ENCODE measurements at places on chromosomes 3 and 15.

- H3K4me3 ChIP-seq = no peak overlapping the region
- peaks cover 4% of the 10 kb centered on the region for H3K4me1 ChIP-seq
- H3K36me3 ChIP-seq = no peaks in the 10 kb centered on the region
- no peak for DNase-seq
- no peaks in the 10 kb centered on the region for H3K27me3 ChIP-seq
Observed at GRCh38 chr3:138854204-138854603, 19.5 kb upstream of the PIK3CB start.

- H3K27me3 ChIP-seq = no peaks in the 10 kb centered on the region
- peaks cover 2% of the 10 kb centered on the region for H3K36me3 ChIP-seq
- H3K27ac ChIP-seq = peak overlapping the region; percentile 85
- H3K4me1 ChIP-seq = no peaks in the 10 kb centered on the region
Observed at GRCh38 chr3:169772305-169772896, 795 bp upstream of the MYNN start.

DNA sequence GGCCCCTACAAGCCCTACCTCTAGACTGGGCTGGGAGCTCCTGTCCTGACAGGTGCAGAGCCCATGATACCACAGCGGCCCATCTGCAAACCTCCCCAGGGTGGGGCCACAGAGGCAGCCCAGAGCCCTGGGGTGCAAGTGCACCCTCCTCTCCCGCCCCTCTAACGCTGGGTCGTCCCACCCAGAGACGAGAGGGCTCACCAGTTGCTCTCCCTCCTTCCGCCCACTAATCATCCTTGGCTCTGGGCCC is 742 bp downstream of the TNK2 start:
- no peaks in the 10 kb centered on the region for H3K27me3 ChIP-seq
- no peaks in the 10 kb centered on the region for H3K36me3 ChIP-seq
- no peak for DNase-seq
- H3K27ac ChIP-seq = no peak overlapping the region

- no peak for DNase-seq
- H3K36me3 ChIP-seq = peaks cover 15% of the 10 kb centered on the region
- peaks cover 5% of the 10 kb centered on the region for H3K4me1 ChIP-seq
Observed at GRCh38 chr3:65922441-65922840, 116.3 kb downstream of the MAGI1 start.

DNA sequence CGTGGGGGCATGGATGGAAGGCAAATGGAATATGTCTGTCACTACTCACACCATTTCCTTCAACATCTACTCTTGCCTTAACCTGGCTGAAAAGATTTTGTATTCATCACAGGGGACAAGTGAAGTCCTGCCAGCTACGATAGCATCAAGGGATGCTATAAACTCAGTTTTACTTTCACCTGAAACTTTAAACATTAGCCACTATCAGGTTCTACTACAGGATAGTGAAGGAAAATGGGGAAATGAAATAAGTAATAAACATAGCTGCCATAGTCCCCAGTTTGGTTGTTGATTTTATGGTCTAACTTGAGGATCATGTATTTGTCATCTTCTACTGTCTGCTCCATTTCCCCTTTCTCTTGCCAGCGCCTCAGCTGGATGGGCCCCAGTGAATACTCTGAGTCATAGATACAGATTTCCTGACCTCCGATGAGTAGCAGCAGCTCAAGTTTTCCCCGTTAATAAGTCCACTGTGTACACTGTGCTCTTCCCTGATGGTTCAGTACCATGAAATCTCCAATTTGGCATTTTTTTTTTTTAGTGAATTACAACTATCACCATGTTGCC is 338.2 kb upstream of the SLCO3A1 start:
- no peak overlapping the region for H3K4me3 ChIP-seq
- no peak overlapping the region for H3K27ac ChIP-seq
- H3K4me1 ChIP-seq = peaks cover 3% of the 10 kb centered on the region
- no peaks in the 10 kb centered on the region for H3K36me3 ChIP-seq
- no peak for DNase-seq
- no peaks in the 10 kb centered on the region for H3K27me3 ChIP-seq

DNA sequence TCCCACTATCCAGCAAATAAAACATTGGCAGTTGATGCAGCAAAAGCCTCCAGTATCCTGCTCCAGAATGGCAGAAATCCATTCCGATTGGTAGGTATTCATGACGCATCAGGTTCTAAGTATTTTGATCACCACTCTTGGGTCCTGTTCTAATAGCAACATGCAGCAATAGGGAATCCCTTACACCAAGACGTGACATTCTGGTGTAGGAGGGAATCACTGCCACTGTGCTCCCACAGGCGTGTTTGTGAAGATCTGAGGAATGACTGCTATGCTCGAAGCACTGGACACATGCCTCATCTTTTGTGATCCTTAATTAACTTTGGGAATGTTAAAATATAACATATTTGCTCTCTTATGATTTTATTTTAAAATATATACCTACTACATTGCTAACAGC is 552.9 kb downstream of the MECOM start:
- no peak overlapping the region for H3K4me3 ChIP-seq
- DNase-seq = no peak
- H3K27ac ChIP-seq = no peak overlapping the region
- H3K27me3 ChIP-seq = no peaks in the 10 kb centered on the region

GRCh38 chr15:74387141-74387541 is 19.7 kb upstream of the CYP11A1 start:
- no peak overlapping the region for H3K27ac ChIP-seq
- H3K36me3 ChIP-seq = no peaks in the 10 kb centered on the region
- H3K4me3 ChIP-seq = no peak overlapping the region
- no peaks in the 10 kb centered on the region for H3K27me3 ChIP-seq

DNA sequence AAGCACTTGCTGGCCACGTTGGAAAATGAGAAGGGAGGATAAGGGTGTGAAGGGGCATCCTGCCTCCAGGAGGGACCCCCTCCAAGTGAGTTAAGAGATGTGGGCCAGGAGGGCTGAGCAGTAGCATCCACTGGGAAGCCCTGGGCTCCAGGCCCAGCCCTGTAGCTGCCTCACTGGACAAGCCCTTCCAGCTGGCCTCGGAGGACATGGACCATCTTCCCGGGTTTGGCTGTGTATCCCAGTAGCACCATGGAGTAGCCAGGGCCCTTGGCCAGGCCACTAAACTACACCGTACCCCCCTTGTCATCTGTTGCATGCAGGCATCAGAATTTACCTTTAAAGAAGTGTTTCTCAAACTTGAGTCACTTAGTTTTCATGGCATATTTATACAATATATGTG is 29.4 kb upstream of the ALDH1L1 start:
- no peak for DNase-seq
- no peaks in the 10 kb centered on the region for H3K36me3 ChIP-seq
- H3K4me3 ChIP-seq = no peak overlapping the region
- no peaks in the 10 kb centered on the region for H3K4me1 ChIP-seq
- no peak overlapping the region for H3K27ac ChIP-seq
- no peaks in the 10 kb centered on the region for H3K27me3 ChIP-seq

DNA sequence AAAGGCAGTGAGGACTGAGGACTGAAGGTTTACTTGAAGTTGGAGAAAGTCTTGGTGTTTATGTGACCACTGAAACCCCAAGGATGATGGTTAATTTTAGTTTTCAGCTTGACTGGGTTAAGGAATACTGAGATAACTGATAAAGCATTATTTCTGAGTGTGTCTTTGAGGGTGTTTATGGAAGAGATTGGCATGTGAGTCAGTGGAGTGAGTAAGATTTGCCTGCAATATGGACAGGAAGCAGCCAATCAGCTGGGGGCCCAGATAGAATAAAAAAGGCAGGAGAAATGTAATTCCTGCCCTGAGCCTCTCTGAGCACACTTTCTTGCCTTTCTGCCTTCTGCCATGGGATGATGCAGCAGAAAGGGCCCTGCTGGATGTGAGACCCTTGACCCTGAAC is 92.4 kb downstream of the KBTBD8 start:
- no peaks in the 10 kb centered on the region for H3K27me3 ChIP-seq
- H3K4me1 ChIP-seq = peaks cover 2% of the 10 kb centered on the region
- no peak overlapping the region for H3K4me3 ChIP-seq
- H3K27ac ChIP-seq = no peak overlapping the region

- H3K27ac ChIP-seq = no peak overlapping the region
- H3K4me1 ChIP-seq = no peaks in the 10 kb centered on the region
- no peak overlapping the region for H3K4me3 ChIP-seq
- no peak for DNase-seq
Observed at GRCh38 chr3:89367166-89367565, 259.7 kb downstream of the EPHA3 start.

DNA sequence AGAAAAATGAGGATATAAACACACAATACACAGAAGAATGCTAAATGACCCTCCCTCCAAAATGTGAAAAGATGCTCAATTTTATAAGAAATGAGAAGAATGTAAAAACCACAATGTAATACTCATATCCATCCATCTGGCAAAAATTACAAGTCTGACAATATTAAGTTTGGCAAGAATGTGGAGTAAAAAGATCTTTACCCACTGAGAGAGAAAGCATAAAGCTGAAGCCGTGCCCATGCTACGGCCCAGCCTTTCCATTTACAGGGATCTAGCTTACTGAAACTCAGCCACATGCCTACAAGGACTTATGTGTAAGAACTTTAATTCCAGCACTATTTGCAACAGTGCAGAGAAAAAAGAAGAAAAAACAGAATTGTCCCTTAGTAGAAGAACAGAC is 42.9 kb downstream of the ATP13A3 start:
- no peak overlapping the region for H3K27ac ChIP-seq
- H3K27me3 ChIP-seq = no peaks in the 10 kb centered on the region
- H3K4me3 ChIP-seq = no peak overlapping the region

DNA sequence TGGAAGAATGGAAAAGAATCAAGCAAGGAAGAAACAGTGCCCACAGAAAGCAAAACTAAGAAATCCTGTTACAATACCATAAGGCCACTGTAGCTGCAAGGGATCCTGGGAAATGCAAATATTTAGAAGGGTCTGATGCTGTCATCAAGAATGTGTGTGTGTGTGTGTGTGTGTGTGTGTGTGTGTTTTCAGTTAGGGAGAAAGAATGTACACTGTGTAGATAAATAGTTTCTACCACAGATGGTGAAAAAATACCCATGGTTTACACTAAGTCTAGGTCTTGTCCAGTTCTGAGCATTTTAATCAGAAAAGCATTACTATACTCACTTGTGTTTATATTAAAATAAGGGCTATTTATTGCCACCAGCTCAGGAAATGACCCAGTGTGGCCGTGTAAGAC is 355.0 kb downstream of the RBMS3 start:
- H3K27me3 ChIP-seq = no peaks in the 10 kb centered on the region
- no peak for DNase-seq
- peaks cover 7% of the 10 kb centered on the region for H3K36me3 ChIP-seq
- peaks cover 3% of the 10 kb centered on the region for H3K4me1 ChIP-seq
- H3K27ac ChIP-seq = no peak overlapping the region

GRCh38 chr3:183218826-183219225 is 34.2 kb upstream of the B3GNT5 start:
- no peak overlapping the region for H3K27ac ChIP-seq
- H3K4me1 ChIP-seq = no peaks in the 10 kb centered on the region
- H3K4me3 ChIP-seq = no peak overlapping the region
- H3K27me3 ChIP-seq = no peaks in the 10 kb centered on the region
- DNase-seq = no peak
- H3K36me3 ChIP-seq = no peaks in the 10 kb centered on the region

DNA sequence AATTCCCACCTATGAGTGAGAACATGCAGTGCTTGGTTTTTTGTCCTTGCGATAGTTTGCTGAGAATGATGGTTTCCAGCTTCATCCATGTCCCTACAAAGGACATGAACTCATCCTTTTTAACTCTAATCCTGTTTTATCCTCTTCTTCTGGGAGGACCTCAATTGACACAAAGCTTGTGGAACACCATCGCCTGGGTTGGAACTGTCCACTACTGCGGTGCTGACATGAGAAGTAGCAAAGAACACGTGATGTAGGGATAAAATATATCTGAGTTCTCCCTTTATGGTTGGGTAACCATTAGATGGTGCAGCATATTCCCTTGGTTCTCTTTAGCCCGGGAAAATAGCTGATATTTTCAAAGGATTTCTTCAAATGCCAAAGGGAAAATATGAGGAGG is 105.3 kb upstream of the TOPAZ1 start:
- no peaks in the 10 kb centered on the region for H3K4me1 ChIP-seq
- H3K27ac ChIP-seq = no peak overlapping the region
- no peak overlapping the region for H3K4me3 ChIP-seq
- no peaks in the 10 kb centered on the region for H3K27me3 ChIP-seq

GRCh38 chr3:45343947-45344346 is 44.4 kb upstream of the LARS2 start:
- no peak overlapping the region for H3K27ac ChIP-seq
- DNase-seq = peak; percentile 44
- no peaks in the 10 kb centered on the region for H3K4me1 ChIP-seq

DNA sequence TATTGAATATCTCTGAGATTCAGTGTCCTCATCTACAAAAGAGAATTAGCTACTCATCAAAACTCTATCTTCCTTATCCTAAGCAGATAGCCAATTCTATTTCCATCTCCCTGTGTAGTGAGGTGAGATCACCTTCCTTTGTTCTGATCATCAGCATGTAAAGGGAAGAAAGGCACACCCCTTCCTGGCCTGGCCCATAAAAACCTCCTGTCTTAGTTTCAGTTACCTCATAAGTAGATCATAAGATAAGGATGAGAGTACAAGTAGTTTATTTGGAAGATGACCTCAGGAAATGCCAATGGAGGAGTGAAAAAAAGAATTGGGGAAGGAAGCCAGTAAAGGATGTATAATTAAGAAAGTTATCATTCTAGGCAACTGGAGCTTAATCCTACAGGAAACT is 114.5 kb upstream of the GADL1 start:
- no peak overlapping the region for H3K27ac ChIP-seq
- no peaks in the 10 kb centered on the region for H3K27me3 ChIP-seq
- no peak for DNase-seq
- no peaks in the 10 kb centered on the region for H3K4me1 ChIP-seq

GRCh38 chr15:81101894-81102815 is 31.9 kb upstream of the CFAP161 start:
- no peaks in the 10 kb centered on the region for H3K27me3 ChIP-seq
- H3K4me3 ChIP-seq = no peak overlapping the region

All from H9 (cell line).